Activated T-cell treated with anti-CD3 and anti-CD28 coated beads for 4 hours (primary cell): ENCODE measurements at places on chromosomes 12 and 14.
A peak's percentile ranks its signal among the peaks of the same experiment; 100 is the strongest.

DNA sequence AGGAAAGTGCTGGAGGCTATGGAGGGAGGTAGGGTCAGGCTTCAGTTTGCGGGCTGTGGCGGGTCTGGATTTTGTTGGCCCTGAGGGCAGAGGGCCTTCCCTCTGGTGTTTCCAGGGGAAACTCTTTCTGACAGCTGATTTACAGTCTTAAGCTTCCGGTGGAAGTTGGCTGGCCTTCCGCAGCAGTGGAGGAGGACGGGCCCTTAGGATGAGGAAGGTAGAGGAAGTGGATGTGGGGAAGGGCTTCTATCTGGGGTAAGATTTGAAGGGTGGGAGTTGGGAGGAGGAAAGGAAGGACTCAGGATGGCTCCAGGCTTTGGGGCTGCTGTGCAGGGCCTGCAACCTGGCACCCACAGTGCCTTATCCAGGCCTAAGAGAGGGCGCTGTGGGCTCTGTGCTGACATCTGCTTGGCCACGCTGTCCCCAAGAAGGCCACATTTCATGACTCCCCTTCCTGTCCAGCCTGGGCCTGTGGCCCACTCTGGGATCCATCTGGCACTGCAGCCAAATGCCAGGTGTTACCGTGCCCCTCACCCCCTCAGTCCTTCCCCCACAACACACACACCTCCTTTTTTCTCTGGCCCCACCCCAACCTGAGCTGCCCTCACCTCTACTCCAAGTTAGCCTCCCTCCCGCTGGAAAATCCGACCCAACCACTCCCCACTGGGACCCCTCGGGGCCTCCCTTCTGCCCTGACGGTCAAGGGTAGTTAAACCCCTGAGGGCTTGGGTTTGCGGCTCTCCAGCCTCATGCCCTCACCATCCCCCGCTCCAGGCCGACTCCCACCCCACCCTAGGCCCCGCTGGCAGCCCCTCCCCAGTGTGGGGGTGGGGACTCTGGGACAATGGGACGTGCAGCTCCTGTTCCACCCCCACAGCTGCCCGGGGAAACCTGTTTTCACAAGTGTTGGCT is 7.7 kb upstream of the PPP1R13B start:
- DNase-seq: no peak

DNA sequence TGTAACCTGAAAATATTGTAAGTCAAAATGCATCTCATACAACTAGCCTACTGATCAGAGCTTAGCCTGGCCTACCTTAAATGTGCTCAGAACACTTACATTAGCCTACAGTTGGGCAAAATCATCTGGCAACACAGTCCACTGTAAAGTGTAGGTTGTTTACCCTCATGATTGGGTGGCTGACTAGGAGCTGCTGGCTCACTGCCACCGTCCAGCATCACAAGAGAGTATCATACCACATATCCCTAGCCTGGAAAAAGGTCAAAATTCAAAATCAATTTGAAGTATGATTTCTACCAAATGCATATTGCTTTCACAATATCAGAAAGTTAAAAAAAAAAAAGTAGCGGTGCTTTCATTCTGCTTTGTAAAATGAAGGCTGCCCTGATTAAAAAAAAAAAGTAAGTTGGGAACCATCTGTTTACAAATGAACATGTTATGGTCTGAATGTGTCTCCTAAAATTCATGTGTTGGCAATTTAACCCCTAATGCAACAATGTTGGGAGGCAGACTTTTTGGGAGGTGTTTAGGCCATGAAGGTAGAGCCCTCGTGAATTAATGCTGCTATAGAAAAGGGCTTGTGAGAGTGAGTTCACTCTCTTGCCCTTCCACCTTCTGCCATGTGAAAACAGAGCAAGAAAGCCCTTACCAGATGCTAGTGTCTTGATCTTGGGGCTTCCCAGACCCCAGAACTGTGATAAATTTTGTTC is 211.8 kb downstream of the PPM1H start:
- DNase-seq: no peak

GRCh38 chr12:57640175-57641042 is 7.4 kb upstream of the B4GALNT1 start:
- DNase-seq: no peak

DNA sequence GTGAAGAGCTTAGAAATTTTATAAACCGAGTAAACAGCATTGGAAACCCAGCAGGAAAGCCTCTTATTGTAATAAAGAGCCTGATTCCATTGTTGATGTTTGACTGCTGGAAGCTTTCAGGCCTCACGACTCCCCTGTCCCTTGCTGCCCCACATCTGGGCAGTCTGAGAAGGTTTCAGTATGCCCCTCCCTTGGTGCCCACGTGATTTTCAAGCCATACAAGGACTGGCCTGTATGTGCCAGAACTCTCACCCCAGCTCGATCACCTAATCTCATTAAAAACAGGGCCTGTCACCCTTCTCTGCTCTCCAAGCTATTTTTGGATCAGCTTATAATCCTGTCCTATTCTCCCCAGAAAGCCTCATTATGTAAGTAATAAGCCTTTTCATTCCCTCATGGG is 7.5 kb upstream of the PYROXD1 start:
- no peak for DNase-seq

GRCh38 chr12:23909551-23909950 is 39.9 kb downstream of the SOX5 start:
- no peak for DNase-seq

GRCh38 chr14:105065280-105066228 is at the start of gene GPR132:
Gene GPR132, minus strand, starts transcription at chr14:105065430. Its CDS starts 10,010 bp downstream, at chr14:105055420.
- peak; percentile 74 for DNase-seq

DNA sequence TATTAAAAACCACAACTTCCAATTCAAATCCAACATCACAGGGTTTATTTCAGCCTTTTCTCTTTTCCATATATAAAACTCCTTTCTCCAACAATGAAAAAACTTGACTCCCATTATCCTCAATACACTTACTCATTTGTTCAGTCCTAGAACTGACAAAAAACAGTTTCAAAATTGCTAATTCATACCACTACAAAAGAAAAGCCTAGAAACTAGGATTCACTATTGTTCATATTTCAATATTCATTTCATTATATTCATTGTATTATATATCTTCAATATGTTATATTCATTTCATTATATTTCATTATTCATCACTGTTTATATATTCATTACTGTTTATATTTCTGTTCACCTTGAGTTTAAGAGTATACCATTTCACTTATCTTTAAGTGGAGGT is 85.8 kb downstream of the NUMB start:
- DNase-seq: no peak

GRCh38 chr12:8612629-8613028 is at the start of gene AICDA:
Gene AICDA, minus strand, starts transcription at chr12:8612859. Its CDS starts 92 bp downstream, at chr12:8612767.
- no peak for DNase-seq

- no peak for DNase-seq
These were observed 49.2 kb upstream of the CNOT2 start for GRCh38 chr12:70194076-70194475.

DNA sequence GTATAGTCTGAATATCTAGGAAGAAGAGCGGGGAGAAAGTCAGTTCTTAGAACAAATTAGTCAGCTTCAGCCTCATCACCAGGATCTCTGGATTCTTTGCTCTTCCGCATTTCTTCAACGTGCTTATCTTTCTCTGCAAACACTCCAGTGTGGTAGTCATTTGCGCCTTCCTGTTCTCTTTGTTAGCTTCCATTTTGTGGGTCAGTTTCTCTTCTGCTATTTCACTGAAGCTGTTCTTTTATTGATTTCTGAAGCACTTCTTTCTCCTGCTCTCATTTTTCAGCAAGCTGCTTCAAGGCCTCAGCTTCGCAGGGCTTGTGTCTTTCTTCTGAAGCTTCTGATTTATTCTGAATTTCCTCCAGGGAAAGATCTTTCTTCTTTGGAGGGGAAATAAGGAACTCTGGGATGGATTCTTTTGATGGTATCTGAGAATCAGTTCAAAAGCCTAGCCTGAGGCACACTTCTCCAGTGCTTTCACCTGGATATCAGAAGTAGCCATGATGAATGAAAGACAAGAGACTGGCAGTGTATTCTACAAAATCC is 13.5 kb downstream of the AMN1 start:
- no peak for DNase-seq

GRCh38 chr14:89992273-89992672 is 36.5 kb downstream of the TDP1 start:
- no peak for DNase-seq

DNA sequence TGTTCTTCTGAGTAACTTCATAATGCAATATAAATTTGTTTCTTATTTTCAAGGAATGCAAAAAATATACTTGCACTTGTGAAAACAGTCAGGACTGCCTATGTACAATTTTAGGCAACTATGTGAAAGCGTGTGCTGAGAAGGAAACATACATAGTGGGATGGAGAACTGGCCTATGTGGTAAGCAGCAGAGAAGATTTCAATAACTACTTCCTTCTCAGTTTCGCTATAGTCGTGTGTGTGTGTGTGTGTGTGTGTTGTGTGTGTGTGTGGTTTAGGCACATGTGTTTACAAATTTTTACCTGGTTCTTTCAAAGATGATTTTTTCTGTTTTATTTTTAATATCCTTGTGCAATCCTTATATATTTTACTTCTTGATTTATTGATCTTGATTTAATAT is 211.8 kb downstream of the LRRK2 start:
- DNase-seq: no peak

DNA sequence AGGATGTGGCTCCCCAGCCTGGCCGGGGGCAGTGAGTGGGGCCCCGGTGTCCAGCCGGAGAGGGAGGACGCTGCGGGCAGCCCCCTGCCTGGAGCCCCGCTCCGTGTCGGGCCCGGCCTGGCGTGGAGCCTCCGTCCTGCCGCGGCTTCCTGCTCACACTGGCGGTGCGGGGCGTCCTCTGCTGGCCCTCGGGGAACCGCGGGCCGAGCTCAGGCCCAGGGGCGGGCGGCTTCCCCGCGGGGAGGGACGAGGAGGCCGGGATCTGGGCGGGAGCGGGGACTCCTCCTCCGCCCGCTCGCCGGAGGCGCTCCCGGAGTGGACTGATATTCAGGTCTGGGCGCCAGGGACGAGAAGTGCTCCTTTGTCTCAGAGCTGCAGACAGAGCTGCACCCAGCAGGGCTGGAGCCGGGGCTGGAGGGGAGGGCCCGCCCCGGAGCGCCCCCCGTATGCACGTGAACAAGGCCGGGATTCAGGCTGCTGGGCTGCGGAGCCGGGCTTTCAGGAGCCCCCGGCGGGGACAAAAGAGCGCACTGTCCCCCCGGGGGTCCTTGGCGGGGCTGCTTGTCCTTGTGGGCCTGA is 2.2 kb downstream of the MMP17 start:
- DNase-seq: no peak

DNA sequence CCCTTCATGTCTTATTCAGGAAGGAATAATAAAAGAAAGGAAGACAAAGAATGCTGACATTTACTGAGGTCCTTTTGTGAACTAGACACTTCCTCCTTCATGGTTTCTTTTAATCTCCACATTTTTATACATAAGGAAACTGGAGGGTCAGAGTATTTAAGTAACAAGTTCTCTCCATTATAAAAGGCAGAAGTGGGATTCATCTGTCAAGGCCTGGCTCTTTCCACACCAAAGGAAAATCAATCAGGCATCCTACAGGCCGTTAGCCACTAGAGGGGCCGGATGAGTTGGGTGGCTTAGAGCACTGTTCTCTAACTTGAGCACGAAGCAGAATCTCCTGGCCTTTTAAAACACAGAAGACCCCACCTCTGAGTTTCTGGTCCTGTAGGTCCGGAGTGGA is 36.8 kb upstream of the NINJ2 start:
- DNase-seq: no peak

- DNase-seq: no peak
These were observed 389.7 kb downstream of the AACS start for GRCh38 chr12:125454786-125455480.

GRCh38 chr12:81039231-81039630 is 38.6 kb upstream of the ACSS3 start:
- no peak for DNase-seq

- no peak for DNase-seq
These were observed 21.5 kb upstream of the BEGAIN start for GRCh38 chr14:100608586-100609330.

- DNase-seq: no peak
These were observed 21.1 kb downstream of the NUBPL start for GRCh38 chr14:31582286-31582691.

GRCh38 chr12:50338920-50339645 is 55.8 kb upstream of the LIMA1 start:
- no peak for DNase-seq

GRCh38 chr12:124442772-124443445 is 124.5 kb downstream of the NCOR2 start:
- DNase-seq: no peak

- DNase-seq: no peak
These were observed 37.3 kb downstream of the PTPN11 start for GRCh38 chr12:112456029-112456428.

DNA sequence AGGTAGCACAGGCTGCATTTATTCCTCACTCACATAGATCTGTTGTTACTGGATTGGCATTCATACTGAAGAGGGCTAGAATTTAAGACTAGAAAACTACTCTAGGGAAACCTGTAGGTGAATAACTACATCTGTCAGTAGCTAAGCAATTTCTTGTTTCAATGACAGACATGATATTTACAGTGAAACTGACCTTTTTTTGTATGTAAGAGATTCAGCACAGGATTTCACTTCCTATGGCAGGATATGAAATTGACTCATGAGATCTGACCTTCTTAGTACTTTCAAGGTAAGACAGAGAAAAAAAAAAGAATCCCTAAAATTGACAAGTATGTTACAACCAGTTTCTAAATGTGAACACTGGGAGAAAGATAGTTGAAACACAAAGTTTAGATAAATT is 189.8 kb upstream of the SLC16A7 start:
- DNase-seq: no peak

DNA sequence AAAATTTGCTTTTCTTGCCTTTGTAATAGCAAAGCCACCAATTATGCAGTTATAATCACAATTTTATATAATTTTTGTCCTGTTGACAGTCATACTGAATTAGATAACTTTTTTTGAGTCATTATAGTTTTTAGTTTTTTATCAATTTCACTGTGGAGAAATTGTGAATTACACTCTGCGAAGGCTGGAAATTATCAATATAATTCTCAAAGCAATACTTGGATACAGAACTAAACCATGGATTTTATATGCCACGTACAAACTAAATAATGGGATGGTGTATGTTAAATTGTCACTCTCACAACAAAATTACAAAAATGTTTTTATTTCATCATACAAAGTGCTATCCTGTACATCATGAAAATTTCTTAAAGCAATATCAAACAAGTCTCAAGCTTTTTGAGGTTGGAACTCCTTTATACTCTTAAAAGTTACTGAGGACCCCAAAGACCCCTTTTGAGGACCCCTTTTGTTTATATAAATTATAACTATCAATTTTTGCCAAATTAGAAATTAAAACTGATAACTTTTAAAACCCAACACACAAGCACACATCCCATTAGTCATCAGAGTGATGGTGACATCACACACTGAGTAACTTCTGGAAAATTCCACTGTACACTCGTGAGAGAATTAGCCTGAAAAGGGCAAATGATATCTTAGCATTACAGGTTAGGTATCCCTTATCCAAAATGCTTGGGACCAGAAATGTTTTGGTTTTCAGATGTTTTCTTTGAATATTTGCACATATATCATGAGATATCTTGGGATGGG is 19.8 kb upstream of the AQP2 start:
- DNase-seq: no peak

GRCh38 chr14:79516009-79516408 is 695.3 kb downstream of the DIO2 start:
- DNase-seq: no peak
